ENCODE measurements at places on chromosomes 6 and 20.

- no peak for DNase-seq
Observed at GRCh38 chr6:16306334-16306733, 67.9 kb downstream of the GMPR start.

- DNase-seq: no peak
Observed at GRCh38 chr6:44666324-44666723, 278.8 kb downstream of the CDC5L start.

GRCh38 chr20:23776067-23776771 is 25.5 kb upstream of the CST1 start:
- no peak for DNase-seq

DNA sequence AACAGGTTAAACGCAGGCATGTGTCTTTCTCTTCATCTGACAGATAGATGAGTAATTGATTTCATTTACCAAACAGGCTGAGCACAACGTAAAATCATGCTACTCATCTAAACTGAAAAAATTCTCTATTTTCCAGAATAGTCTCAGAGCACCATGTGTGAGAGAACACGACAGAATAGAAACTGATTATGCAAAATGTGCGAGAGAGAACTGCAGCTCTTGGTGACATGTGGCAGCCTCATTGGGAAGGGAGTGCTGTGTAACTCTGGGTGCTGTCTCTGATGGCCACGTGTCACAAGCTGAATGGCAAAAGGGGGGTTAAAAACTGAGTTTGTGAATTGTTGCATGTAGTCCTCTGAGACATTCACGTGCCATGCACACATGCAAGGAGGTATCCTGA is 143.7 kb upstream of the ATXN1 start:
- no peak for DNase-seq

DNA sequence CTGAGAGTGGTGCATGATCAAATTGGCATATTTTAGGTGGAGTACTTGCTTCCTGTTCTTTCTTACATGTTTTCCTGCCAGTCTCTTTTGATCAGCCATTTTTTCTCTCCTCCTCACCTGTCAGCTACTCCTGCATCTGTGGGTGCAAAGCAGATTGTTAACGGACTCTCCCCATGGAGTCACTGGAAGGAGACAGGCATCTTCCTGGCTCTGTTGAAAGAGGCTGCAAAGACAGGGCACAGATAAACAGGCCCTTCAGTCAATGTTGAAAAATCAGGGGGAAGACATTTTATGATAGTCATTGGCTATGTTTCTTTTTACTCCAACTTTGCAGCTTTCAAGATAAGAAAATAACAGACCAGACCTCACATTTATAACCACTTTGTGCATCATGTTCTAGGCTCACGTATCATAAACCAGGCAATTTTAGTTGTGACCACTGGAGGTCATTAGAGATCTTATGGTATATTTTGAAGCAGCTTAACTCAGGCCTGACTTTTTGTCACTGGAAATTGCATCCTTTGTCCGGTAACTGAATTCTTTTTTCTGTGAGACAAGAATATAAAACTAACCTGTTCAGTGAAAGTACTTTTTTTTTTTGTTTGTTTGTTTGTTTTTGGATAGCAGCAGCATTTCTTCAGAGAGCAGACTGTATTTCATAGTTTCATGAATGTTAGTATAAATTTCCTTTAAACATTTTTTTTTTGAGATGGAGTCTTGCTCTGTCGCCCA is 20.1 kb downstream of the ECT2L start:
- peak; percentile 61 for DNase-seq

- DNase-seq: peak; percentile 31
Observed at GRCh38 chr20:48875233-48875913, 46.1 kb upstream of the ARFGEF2 start.

Measured in MV-4-11 (cell line).